ENCODE measurements at places on chromosomes 1 and 21. TPM values are rescaled to one million over a fixed set of nuclear protein-coding genes. Genes with fewer than 3 reads are reported as not detected.

The UMODL1 gene
- not detected for total RNA-seq

The RASSF5 gene
- total RNA-seq, result 1.3 TPM

The ABCG1 gene
- 2.6 TPM for total RNA-seq

The AQP10 gene
- not detected for total RNA-seq

The GNG4 gene
- 16.2 TPM for total RNA-seq

The HSD3B2 gene
- not detected for total RNA-seq

The TRIM67 gene
- total RNA-seq, result 0.10 TPM

All from A549 treated with RU486 at 1 μM for 4 hours (cell line).